ENCODE measurements at places on chromosomes 4 and X.
A peak's percentile ranks its signal among the peaks of the same experiment; 100 is the strongest.

GRCh38 chr4:158442736-158443135, 78.9 kb upstream of the RXFP1 start:
- DNase-seq = no peak

DNA sequence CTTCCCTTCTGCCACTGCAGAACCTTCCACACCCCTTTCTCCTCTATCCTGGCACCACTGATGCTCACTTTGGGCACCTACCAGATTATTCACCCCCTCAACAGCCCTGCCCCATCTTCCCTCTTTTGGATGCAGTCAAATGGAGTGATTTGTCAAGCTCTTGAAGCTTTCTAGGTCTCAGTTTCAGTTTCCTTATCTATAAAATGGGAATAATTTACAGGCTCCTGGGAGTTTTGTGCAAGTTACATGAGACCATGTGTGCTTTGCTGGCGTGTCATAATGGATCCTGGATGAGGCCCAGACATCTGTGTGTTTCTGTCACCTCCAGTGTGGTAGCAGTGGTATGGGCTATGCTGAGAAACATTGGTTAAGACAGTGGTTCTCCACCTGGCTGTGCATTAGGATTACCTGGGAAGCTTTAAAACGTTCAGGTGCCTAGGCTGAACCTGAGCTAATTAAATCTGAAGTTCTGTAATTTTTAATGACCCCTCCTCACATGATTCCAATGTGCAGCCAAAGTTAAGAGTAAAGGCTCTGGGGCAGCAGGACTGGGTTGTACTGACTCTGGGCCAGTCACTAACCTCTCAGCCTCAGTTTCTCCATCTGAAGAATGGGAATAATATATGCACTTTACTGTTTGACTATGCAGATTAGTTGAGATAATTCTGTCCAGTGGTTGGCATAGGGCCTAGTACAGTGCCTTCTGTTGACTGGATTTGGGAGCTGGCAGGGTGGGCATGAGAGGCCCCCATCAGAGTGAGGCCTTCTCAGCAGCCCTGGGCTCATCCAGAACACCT, 6.8 kb upstream of the MGST2 start:
- no peak for DNase-seq

GRCh38 chrX:132612821-132613564, 124.2 kb upstream of the MBNL3 start:
- peak; percentile 49 for DNase-seq

DNA sequence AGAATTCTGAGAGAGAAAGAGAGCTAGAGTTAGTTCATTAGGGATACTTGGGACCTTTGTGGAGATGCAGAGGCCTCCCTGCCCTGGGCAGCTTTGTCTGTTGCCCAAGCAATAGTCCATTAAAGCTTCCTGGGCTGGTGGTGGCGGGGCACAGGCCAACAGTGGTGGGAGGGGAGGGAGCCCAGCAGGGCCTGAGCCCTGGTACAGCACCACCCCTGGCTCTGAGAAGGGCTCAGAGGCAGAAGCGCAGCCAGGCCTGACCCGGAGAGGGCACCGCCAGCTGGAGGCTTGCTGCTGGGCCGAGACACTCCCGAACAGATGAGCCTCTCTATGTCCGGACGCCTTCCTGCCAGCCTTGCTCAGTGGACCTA, 65.3 kb downstream of the EFNB1 start:
- DNase-seq = no peak

- DNase-seq = no peak
Measured at GRCh38 chr4:37971202-37971601, 11.0 kb downstream of the PTTG2 start.

DNA sequence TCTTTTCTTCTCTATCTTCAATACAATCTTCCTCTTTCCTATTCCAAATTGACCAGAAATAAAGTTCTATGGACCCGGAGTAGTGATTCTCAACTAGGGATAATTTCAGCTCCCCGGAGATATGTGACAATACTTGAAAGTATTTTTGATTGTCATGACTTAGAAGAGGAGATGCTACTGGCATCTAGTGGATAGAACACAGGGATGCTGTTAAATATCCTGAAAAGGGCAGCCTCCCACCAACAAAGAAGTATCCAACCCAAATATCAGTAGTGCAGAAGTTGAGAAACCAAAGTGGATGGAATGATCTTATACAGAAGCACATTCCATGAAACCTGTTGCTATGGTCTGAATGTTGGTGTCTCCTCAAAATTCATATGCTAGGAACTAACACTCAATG, 65.7 kb upstream of the NDST3 start:
- DNase-seq = no peak

DNA sequence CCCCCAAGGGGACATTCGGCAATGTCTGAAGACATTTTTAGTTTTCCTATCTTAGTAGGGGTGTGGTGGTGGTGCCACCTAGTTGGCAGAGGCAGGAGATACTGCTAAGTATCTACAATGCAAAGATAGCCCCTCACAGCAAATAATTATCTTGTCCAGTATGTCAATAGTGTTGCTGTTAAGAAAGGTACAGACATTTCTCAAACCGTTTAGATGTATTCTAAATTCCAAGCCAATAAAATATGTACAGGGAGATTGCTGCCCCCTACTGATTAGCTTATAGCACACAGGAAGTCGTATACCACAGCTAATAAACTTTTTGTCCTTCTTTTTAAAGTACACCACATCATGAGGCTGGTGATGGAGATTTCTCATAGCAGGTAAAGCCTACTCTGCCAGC, 260.5 kb downstream of the TMA16 start:
- DNase-seq = no peak

DNA sequence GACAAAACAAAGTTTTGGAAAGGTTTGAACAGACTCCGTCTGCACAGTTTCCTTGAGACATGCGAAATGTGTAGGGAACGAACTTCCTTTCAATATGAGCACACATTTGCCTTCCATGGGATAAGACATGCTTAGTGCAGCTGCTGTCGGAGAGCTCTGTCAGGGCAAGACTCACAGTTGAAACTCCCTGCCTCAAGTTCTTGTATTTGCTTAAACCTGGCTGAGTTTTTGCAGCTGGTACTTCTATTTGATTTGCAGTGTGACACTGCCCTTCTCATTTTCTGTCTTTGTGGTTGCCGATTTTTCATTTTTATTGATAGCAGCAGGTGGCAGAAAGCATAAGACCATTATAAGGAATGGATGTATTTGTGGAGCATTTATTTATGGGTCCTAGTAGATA, 18.2 kb upstream of the RHOH start:
- no peak for DNase-seq

DNA sequence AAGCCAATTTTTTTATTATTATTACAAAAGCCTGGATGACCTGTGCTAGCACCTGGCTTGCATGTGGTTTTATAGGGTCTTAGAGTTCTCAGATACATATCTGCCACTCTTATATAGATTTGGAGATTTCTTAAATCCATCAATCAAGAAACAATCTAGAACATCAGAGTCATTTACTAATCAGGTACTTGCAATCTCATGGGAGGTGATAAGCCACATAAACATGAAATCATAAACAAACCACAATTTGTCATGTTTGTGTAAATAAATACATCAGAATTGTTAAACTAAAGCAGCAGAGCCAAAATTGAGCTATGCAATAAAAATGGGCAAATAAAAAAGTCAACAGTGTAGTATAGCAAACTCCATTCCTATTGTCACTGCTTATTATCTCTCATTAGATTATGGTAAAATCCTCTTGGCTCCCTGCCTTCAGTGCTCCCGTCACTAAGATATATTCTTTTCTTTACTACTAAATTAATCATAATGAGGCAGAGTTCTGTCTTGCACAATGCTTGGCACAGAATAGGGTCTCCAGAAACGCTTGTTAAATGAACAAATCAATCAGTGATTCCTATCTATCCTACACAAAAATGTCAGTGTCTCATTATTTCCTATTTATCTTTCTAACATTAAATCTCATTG, 108.7 kb upstream of the TTC29 start:
- no peak for DNase-seq

Measured in activated T-cell treated with anti-CD3 and anti-CD28 coated beads, Interleukin-2, amount 50 U/mL, for 48 hours (primary cell).